ENCODE measurements at places on chromosomes 3 and 15.

DNA sequence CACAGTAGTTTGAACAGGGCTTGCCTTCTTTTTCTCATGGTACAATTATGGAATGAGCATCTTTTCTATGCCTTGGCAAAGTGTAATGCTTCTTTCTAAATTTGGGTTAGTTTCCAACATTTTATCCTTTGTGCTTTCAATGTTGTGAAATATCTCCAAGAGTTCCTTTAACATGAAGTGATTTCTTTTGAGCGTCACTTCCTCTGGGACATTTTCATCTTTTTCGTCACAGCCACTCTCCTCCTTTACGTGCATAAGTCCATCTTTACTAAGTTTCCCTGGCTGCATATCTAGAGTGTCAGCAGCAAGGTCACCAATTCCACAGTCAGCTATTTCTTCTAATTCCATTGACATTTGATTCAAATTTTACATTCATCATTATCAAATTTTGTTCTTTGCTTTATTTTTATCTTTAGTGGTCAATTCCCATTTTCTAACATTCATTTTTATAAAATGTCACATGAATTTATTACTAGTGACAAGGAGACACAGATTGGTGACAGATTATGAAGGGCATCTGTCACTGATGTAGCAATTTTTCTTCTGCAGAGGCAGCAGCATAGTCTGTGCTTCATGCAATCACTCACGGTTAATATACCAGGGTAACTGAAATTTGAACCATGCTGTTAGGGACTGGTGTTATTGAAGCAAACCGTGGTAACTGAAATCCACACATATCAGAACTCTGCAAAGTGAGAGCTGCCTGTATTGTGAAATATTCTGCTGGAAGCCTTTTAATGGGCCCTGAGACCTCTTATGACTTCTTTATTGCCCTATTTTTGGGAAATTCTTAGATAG lies 126.5 kb upstream of the THBS1 start:
- DNase-seq: no peak

DNA sequence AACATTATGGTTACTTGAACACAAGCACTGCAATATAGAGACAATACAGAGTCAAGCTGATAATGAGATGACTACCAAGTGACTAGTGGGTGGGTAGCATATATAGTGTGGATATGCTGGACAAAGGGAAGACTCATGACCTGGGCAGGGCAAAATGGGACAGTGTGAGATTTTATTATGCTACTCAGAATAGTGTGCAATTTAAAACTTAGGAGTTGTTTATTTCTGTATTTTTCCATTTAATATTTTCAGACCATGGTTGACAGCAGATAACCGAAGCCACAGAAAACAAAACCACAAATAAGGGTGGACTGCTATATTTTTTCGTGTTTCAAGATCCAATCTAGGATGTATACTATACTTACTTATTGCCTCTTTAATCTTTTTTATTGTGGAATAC lies 19.6 kb downstream of the GALK2 start:
- no peak for DNase-seq

DNA sequence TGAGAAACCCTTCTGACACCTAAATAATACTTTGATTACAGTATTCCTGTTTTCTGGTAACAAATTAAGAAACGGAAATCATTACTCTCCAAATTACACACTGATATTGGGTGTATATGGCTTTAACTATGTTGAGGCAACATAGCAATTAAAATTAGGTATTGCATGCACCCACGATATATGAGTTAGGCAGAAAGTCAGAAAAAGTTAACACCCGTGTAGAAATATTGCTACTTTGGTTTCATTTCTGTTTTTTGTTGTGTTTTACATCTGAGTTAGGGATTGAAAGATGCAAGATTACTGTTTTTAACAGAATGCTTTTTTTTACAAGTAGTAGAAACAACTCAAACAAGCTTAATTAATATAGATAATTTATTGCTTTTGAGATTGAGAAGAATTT lies 327.8 kb downstream of the GBE1 start:
- DNase-seq: no peak

DNA sequence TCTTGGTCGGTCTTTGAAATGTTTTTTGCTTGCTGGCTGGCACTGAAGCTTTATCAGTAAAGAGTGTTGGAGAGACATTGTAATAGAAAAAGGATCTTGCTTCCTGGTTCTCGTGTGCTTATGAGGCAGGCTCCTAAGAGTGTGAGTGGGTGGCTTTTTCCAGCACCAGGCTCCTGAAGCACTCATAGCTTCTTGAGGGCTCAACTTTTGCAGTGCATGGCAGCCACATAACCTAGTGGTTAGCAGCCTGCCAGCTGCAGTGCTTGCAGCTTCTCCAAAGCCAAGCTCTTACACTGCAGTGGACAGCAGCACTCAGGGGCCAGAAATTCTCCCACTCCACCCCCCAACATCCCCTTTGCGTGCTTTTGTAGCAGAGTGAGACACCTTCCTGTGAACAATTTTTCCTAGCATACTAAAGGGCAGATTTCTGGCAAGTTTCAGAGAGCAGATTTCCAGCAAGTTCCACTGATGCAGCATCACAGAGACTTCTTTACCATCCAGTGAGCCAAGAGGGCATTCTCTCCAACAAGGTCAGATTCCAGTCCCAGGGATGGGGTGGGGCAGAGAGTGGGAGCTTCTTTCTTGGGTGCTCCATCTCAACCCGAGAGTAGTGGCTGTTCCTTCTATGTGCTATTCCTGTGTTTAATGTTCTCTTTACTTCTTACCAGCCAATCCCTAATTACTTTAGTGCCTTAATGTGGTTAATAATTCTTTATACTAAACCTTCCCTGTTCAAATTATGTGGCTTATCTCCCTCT lies 15.8 kb upstream of the ARHGEF26 start:
- no peak for DNase-seq

DNA sequence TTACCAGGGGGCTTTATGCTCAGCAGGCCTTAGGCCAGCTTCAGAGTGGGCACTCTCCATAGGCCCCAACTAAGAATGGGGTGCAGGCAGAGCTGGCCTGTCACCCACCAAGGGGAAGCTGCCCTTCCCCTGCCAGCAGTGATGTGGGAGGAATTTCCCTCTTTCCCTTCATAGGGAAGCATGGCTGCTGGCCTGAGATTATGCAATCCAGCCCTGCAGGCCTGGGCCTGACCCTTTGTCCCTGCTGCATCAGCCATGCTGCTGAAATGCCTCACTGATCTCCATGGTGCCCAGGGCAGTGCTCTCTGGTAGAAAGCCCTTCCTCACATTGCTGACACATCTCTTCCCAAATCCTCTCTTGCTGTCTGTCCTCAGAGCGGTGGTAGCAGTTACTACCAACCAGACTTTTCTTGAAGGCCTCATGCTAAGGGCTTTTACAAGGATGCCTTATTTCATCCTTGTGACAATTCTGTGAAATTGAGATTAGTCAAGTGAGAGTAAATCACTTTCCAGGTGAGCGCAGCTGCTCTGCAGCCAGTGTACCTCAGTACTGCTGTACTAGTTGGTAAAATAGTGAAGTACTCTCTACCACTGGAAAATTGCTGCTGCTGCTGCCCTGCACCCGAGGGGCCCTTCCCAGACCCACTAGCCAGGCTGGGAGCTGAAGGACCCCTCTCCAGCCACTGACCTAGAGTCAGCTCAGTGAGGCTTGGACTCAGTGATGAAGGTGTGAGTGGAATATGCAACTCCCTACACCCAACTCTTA lies 33.8 kb downstream of the MRAS start:
- DNase-seq: no peak

- DNase-seq: no peak
These were observed 317.2 kb upstream of the PROK2 start for GRCh38 chr3:72102112-72102616.

DNA sequence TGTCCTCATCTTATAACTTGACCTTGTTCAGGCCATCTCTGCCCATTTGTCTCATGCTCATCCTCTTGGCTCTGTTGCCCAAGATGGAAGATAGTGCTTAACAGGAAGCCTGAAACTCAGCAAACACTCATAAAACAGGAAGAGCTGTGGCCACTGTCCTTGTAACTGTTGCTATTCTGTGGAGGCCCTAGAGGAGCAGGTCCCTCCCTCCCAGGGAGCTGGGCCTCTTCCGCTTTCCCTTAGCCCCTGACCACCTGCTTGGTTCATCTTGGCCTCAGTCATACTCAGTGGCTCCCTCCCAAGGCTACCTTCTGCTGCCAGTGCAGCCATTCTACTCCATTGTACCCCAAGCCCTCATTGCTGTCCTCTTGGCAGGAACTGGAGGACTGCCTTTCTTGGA lies 3.5 kb downstream of the MAPKAPK3 start:
- DNase-seq: no peak

GRCh38 chr3:133295199-133295901 lies 104.5 kb upstream of the BFSP2 start:
- no peak for DNase-seq

DNA sequence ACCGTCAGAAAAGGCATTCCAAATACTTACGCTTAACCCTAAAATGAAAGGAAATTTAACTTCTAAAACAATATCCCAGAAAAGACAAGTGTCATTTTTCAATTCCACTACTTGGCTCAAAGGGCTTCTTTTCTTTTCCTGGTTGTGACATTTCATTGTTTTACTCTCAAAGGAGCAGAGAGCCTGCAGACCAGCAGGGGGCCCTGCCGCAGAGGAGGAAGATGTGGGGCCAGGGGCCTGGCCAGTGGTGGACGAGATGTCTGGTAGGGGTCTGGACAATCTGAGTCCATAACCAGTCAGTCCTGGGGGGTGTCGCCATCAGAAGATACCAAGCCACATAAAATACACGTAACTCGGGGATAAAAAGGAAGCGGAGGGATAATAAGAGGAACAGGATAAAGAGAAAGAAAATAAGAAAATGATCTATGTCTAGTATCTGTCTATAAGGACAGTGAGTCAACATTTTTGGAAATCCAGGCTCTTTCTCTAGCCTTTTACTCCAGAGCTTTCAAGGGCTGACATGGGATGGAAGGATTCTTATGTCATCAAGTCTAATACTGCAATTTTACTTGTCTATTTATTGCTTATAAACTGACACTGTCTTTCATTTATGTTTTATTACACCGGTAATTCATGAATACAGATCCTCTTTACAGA lies 54.2 kb upstream of the ARHGEF3 start:
- DNase-seq: no peak

- DNase-seq: no peak
These were observed at the start of gene CEMIP for GRCh38 chr15:80778964-80779657. CEMIP (plus strand) TSS chr15:80779370; CDS start chr15:80873880, 94,510 bp downstream.

Measured in esophagus squamous epithelium (tissue), 5 donors.